ENCODE measurements at places on chromosomes 5 and 9. TPM values are rescaled to one million over a fixed set of nuclear protein-coding genes. Genes with fewer than 3 reads are reported as not detected.

GRCh38 chr5:130316971-130317680 lies 412.9 kb downstream of the CHSY3 start:
- no peak for DNase-seq

DNA sequence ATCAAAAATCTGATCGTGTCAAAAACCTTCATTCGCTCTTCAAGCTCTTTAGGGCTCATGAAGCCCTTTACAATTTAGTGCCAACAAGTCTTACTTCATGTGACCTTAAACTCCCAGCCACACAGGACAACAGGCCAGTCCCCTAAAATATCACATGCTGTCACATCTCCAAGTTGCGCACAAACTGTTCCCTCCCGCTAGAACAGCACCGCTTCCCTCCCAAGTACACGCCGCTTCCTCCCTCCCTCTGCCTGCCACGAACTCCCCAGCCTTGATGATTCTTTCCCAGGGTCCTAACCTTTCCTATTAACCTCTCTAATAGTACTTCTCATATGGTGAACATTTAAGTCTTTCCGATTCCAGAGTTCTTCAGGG lies 91.2 kb downstream of the TLE1 start:
- DNase-seq = no peak

DNA sequence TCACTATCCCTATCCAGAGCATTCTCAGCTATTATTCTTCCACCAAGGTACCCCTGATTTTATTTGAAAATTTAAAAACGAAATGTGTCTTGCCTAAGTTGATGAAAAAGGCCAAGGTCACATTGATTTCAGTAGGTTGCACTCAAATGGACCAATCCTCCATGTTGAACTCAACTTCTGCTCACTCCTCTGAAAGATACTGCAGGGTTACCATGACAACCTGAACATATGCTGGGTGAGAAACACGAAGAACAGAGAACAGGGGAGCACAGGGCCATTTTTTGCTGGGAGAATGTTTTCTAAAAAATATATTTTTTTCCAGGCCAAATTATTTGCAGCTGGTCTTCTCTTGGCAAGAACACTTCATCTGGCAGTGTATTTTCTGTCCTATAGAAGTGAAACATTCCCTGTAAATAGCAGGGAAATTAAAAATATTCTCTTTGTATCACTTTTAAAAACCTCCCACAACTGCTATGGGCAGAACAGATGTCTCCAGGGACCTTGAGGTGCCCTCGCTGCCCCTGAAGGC lies 215.9 kb downstream of the NXNL2 start:
- DNase-seq = peak; percentile 28

The DNAI1 gene
- total RNA-seq = 0.20 TPM

DNA sequence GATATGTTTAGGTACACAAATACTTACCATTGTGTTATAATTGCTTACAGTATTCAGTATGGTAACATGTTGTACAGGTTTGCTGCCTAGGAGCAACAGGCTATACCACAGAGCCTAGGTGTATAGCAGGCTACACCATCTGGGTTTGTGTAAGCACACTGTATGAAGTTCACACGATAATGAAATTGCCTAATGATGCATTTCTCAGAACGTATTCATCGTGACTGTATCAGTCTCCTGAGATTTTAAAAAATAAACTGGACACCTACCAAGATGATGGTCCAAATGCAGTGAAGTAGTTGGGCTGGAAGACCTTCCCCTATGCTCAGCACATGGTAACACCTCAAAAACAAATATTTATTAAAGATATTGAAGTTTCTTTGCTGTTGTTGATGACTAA lies 103.3 kb upstream of the NFIB start:
- DNase-seq = no peak

- no peak for DNase-seq
Observed at GRCh38 chr5:635306-636055, 23.3 kb downstream of the CEP72 start.

DNA sequence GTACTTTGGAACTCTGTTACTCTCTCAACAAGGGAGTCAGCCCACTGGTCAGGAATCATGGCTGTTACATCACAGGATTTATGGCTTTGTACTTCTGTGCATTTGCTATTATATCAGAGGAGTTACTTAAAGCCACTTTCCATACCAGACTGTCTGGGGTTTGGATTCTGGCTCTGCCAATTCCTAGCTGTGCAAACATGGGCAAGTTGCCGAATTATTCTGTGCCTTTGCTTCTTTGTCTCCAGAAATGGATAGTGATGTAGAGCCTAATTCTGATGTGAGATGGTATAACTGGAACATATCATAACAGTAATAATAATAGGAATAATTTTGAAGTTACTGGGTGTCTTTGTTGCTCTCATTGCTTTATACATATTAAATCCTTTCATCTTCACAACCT lies 1047.3 kb upstream of the SEMA6A start:
- DNase-seq = no peak

DNA sequence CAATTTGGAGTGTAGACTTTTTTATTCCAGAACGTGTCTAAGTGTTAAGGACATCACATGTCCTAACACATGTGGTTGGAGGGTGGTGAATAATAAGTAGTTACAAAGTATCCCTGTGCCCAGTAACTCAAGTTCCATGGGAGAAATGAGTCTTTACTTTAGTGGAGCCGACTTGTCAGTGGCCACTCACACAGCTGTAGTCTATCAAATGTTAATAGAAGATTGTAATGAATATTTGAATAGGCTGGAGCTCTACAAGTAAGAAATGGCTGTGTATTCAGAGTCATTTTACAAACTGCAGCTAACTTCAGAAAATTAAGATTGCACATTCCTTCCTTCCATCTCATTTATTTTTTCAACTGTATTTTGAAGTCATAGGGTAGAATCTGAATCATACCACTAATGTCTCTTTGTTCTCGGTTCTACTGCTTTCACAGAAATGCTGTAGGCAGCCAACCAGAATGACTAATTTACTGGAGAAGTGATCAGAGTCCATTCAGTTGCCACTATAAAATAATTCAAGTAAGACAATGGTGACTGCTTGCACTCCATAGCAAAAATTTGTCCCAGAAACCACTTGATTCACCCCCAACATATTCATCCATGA lies 394.8 kb downstream of the NR2F1-AS1 start:
- no peak for DNase-seq

DNA sequence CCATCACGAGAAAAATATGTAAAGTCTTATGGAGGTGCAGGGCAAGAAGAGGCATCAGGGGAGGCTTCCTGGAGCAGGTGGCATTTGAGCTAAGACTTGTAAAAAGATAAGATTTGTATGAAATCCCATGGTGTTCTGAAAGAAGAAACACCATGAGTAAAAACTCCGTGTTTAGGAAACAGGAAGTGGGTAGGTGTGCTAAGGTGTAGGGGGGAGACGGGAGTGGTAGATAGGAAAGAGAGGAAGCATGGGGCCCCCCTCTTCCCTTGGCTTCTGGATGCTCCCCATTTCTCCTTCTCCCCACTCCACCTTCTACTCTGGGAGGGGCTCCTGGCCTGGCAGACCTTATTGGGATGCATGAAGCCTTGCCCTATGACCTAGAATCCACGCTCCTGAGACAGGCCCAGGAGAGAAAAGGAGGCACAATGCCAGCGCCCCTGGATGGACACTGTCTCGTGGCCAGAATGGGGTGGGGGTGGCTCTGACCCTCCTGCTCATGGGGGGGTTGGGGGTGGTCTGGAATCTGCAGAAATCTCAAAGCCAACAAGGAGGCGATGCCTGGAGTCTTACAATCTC lies 103.6 kb downstream of the GTF3C4 start:
- no peak for DNase-seq

The UBE2QL1 gene
- total RNA-seq = 0.89 TPM

DNA sequence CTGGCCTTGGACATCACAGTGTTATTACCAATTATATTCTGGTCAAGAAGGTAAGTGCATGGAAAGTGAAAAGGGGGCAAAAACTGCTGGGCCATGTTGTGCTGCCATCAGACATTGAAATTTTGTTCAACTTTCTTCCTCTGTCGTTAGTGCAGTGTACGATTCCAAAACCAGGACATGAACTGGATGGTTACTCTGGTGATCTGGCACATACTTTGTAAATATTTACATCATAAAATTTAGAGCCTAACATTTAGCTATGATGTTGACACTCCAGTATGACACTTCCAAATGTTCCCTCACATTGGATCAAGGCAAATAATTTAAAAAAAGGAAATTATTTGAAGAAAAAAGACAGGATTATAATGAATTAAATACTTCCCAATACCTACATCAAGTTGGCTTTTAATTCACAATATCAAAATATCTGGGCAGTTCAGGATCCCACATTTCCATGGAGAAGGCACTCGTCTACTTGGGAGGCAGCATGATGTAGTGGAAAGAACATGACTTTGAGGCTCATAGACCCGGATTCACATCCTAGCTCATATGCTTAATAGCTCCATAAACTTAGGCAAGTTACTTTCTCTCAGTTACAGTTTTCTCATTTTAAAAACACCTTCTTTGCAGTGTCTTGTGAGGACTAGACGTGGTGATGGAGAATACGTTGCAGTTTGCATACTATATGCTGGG lies 342.5 kb upstream of the MPDZ start:
- no peak for DNase-seq

The CDO1 gene
- 26.8 TPM for total RNA-seq

GRCh38 chr9:28045051-28045450 lies 471.8 kb upstream of the C9orf72 start:
- DNase-seq = peak; percentile 57

GRCh38 chr5:116626272-116626723 lies 51.7 kb upstream of the SEMA6A start:
- DNase-seq = peak; percentile 82

The SDHA gene
- total RNA-seq = 68.4 TPM

The MAMDC4 gene
- total RNA-seq = 2.5 TPM

- DNase-seq = no peak
Observed at GRCh38 chr5:99061711-99062110, 132.9 kb upstream of the CHD1 start.

DNA sequence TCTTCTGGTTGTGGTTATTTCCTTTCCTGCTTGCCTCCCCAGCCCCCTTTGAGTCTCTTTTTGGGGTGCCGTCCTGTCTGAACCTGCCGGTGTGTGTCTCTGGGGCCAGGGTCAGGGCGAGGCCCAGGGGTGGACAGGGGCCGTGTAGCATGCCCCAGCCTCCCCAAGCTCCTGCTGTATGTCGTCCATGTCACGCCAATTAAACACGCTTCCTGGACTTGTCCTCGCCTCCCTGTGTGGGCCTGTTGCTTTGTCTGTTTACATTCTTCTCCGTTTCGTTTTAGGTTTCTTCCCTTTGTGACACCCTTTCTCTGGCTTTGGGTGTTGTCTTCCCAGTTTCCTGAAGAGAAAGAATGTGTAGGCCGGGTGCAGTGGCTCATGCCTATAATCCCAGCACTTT lies 28.5 kb upstream of the HMCN2 start:
- no peak for DNase-seq

The PCDHB15 gene
- 3.6 TPM for total RNA-seq

DNA sequence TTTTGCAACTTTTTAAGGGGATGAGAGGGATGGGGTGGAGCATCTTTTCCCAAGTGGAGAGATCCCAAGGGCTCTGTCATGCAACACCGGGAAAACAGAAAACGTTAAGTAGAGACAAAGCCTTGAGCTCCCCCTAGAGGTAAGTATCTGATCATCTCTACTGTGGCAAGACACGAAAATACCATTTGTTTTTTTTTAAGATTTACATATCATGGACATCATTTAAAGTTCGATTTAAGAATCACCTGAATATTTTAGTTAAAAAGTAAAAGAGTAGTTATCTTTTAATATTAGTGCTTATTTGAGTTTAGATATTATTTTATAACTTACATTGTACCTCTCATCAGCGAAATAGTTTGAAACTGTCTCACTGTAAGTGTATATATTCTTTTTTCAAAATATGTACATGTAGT lies 200.4 kb downstream of the LRRC70 start:
- no peak for DNase-seq

DNA sequence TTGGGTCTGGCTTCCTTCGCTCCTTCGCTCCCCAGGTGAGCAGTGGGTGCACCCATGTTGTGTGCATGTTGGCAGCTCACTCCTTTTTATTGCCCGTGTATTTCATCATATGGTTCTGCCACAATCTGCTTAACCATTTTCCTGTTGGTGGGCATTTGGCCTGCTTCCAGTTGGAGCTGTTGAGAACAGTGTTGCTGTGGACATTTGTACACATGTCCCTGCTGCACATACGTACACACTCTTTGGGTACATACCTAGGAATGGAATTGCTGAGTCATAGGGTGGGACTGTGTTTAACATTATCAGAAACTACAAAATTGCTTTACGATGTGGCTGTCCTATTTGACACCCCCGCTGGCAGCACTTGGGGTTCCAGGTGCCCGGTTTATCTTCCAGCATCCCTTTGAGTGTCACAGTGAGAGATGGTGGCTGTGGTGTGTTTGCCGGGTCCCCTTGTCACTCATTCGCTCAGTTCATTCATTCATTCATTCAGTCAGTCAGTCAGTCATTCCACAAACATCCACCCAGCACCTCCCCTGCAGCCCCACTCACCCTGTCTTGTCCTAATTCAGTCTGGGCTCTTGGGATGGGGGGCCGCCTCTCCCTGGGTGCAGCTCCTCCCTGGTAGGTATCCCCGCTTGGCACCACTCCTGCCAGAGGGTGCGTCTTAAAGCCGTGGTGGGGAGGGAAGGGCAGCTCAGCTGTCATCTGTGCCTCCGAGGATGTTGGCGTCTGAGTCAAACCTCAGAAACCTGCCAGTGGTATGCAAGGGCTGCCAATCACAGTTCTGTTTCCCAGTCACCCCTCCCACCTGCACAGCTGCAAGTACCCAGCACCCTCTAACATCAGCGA lies 7.9 kb upstream of the FIBCD1 start:
- DNase-seq = no peak

GRCh38 chr5:135163964-135164363 lies 129.9 kb upstream of the PITX1 start:
- DNase-seq = no peak

- no peak for DNase-seq
Observed at GRCh38 chr5:95759005-95759404, 27.9 kb downstream of the RHOBTB3 start.
